ENCODE measurements at places on chromosomes 13 and 19.

DNA sequence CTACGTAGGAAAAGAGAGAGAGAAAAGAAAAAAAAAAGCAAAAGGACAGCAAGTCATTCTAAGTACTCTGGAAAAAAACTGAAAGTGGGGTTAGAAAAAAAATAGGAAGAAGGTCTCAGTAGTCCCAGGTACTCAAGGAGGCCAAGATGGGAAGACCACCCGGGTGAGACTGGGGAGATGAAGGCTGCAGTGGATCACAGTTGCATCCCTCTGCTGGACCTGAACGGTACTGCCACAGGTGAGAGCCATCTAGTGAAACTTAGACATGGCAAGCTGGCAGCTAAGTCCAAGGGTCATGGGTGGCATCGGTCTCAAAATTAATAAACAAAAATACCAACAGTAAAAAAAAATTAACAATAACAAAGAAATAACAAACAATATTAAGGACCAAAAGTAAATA is 41.0 kb upstream of the ZNF91 start:
- no peak for DNase-seq

DNA sequence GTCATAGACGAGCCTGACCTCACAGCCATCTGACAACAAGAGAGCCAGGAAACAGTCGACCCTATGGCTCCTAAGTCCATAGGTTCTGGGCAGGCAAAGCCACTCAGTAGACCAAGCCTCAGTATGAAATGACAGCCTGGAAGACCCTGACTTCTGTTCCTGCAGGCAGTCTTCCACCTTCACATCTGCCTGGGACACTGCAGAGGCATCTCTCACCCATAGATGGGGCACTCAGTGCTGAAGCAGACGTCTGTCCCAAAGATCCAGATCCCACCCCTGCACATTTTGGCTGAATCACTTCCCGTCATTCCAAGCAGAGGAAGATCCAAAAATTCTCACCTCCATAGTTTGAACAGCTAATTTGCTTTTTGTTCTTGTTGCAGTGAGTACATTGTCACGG is 139.3 kb upstream of the ZNF507 start:
- no peak for DNase-seq

- DNase-seq: no peak
Measured at GRCh38 chr19:13978351-13979243, 26.3 kb downstream of the DCAF15 start.

DNA sequence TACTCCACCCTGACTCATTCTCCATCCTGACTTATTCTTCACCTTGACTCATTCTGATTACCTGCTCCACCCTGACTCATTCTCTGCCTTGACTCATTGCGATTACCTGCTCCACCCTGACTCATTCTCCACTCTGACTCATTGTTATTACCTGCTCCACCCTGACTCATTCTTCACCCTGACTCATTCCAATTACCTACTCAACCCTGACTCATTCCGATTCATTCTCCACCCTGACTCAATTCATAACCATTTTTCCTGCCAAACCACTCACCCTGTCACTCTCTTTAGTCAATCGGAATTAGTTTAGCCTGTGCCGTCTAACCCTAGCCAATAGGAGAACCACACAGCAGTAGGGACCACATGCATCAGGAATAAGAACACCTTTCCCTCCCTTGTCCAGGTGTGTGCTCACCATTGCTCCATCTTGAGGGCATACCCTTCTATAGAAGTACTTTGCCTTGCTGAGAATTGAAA is 1227.4 kb upstream of the PCDH20 start:
- no peak for DNase-seq

DNA sequence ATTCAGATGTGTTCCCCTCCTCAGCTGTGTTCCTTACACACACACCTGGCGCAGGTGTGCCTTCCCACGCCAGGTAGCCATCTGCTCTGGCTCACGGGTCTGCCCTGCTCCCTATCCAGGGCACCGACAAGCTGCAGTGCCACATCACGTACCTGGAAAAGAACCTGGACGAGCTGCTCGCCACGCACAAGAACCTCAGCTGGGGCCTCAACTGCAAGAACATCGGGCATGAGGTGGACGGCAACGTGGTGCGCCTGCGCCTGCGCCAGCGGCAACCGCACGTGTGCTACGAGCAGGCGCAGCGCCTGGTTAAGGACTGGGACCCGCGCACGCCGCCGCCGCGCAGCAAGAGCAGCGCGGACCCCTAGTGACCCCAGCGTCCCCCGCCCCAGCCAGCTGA is 26.5 kb upstream of the CASP14 start:
- no peak for DNase-seq

- no peak for DNase-seq
Measured at GRCh38 chr13:45966715-45967114, 85.8 kb downstream of the ZC3H13 start.

- no peak for DNase-seq
Measured at GRCh38 chr13:102504002-102504401, 92.8 kb upstream of the TPP2 start.

- no peak for DNase-seq
Measured at GRCh38 chr19:8416796-8417195, 3.7 kb downstream of the MARCHF2 start.

GRCh38 chr13:56314765-56315164 is 826.0 kb upstream of the PRR20A start:
- DNase-seq: no peak

- no peak for DNase-seq
Measured at GRCh38 chr13:71751073-71751472, 115.9 kb downstream of the DACH1 start.

- DNase-seq: no peak
Measured at GRCh38 chr13:111486331-111486730, 165.9 kb downstream of the TEX29 start.

- DNase-seq: no peak
Measured at GRCh38 chr19:13150931-13151604, 857 bp downstream of the IER2 start.

DNA sequence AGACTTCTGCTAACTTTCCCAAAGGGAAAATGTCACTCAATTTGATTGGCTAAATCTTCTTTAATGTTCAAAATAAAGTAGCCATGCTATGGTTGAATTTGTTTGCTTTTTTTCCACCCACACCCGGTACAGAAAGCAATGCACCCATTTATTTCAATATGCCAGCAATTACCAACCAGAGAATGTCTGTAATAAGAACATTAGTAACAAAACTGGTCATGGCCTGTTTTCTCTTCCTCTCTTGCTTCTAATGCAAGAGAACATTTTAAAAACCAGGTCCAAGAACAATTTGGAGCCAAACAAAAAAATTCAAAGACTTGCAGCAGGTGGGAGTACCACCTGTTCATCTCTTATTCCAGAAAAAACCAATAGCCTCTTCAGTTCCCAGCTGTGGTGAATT is 1108.8 kb upstream of the PCDH20 start:
- DNase-seq: no peak

DNA sequence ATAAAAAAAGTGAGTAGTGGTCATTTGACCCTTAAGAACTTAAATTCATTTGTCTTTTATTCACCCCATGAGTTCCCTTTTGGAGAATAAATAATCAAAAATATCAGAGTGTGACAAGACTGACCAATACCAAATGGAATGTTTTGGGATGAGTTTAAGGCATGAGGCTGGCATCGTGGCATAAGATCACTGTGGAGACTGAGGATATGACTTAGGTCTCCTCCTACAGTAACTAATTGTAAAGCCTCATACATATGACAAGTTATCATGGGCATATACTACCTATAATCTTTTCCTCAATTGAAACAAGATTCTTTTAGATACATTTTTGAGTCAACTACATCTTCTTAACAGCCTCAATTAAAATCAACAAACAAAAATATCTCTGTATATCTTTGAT is 782.0 kb downstream of the SLITRK1 start:
- no peak for DNase-seq

- no peak for DNase-seq
Measured at GRCh38 chr13:55783841-55784240, 1356.9 kb upstream of the PRR20A start.

- no peak for DNase-seq
Measured at GRCh38 chr13:29511980-29512379, 83.5 kb downstream of the SLC7A1 start.

DNA sequence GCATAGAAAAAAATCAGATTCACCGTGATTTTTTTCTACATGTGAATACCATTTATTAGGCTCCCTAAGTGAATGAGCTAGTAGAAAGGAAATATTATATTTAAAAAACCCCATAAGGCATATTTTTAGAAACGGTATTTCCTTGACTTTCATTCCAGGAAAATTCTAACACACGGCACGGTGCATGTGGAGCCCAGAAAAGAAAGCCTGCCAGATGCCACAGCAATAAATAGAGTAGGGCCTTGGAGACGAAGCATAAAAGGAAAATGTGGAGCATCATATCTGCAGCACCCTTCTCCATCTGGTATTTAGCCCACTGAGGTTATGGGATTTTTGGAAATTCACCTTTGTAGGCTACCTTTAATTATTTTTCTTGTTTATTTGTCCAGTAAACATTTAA is 314.4 kb downstream of the ENOX1 start:
- DNase-seq: no peak

- DNase-seq: no peak
Measured at GRCh38 chr19:19448238-19448544, 42.7 kb downstream of the GATAD2A start.

- DNase-seq: no peak
Measured at GRCh38 chr19:15740785-15741184, 3.0 kb downstream of the OR10H3 start.

DNA sequence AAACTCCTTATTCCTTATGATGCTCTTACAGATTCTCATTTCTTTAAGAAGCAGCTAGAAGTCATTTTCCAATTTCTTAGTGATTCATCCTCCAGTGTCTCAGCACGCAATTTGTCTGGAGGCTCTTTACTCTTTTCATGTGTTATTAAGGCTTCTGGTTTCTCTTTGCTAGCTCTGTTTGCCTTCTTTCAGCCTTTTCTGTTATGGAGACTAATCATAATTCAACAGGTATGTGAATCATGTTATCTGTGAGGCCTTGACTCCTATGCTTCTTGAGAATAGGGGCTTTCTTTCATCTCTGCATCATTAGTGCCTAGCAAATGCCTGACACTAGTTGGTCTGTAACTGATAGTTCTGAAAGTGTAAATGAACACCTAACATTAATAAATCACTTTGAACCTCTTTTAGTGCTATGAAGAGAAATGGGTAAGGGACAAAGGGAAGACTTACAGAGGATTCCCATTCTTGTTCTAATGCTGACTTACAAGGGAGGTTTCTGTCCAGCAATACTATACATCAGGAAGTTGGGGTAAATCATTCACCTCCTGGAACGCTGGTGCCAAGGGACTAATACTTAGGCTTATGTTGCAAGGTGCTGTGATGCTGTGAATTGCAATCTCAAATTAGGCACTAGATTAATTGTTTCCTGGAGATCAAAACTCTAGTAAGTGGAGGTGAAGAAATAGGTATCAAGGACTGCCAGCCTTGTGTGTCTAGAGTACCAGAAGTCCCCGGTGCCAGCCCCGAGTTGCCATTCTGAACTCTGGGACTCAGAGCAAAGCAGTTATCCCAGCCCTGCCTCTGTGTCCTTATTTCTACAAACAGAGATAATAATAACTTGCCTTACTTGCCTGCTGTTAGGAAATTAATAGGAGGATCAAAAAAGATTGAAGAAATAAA is 265.6 kb downstream of the DCLK1 start:
- DNase-seq: no peak

- DNase-seq: no peak
Measured at GRCh38 chr19:29076161-29076560, 136.8 kb downstream of the UQCRFS1 start.

DNA sequence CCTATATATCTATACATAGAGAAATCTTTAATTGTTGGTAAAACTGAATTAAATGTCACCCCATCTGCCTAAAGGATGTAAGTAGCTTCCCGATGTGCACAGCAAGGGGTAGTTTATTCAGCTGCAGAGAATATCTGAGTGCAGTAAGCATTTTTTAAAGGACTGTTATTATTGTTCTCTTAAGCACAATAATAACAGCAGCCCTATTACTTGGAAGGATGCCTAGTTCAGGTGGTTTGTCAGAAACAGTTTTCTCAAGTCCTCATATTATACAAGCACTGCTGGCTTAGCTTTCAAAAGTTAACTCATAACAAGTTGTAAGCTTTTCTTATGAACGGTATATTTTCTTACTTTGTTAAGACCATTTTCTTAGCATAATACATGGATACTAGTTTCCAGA is 142.6 kb downstream of the CRYL1 start:
- no peak for DNase-seq

GRCh38 chr13:41554180-41554579 is 96.8 kb downstream of the RGCC start:
- no peak for DNase-seq

- no peak for DNase-seq
Measured at GRCh38 chr13:34405410-34406181, 536.5 kb upstream of the NBEA start.

DNA sequence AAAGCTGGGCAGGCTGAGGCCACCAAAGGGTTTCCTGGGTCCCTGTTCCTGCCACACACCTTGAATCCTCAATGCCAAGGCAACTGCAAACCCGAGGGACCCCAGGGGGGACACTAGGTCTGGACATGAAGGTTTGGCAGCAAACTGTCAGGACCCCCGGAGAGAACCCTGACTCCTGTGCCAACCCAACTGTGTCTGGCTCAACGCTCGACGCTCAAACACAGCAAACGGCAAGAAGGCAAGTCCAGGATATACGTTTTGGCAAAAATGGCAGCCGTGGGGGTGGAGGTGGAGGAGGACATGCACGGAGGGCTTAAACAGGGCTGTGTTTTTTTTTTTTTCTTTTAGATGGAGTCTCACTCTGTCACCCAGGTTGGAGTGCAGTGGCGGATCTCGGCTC is 73.0 kb downstream of the GADD45B start:
- DNase-seq: no peak

GRCh38 chr13:104895521-104895920 is 1639.9 kb downstream of the EFNB2 start:
- DNase-seq: no peak

DNA sequence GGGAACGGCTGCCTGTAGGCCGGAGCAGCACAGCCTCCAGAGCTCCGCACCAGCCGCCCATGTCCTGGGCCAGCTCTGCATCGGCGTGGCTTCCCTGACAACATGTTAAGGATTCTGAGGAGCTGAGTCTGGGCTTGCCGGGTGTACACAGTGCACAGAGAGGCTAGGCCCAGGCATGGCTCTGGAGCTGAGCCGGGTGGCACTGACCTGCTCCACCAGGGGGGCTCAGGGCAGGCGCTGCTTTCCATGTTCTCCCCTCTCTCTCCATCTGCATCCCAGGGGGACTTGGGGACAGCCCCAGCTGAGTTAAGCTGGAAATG is 31.6 kb downstream of the AP1M1 start:
- DNase-seq: no peak

DNA sequence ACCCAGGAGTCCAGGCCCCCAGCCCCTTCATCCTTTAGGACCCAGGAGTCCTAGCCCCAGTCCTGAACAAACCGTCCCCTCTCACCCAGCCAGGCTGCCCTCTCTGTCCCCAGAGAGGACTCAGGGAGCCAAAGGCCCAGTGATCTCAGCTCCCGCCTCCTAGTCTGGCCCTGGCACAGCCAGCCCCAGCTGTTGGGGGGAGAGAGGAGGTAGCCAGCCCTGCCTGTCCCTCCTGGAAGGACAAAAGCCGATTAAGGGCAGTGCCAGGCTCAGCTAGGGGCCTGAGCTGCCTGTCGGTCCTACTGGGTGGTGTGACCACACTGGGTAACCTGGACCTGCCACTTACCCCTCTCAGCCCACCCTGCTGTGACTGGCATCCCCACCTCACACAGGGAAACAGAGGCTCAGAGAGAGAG is 14.5 kb downstream of the LIPE start:
- no peak for DNase-seq

GRCh38 chr13:46281779-46282178 is 70.1 kb downstream of the LRRC63 start:
- DNase-seq: no peak

GRCh38 chr13:43269037-43269481 is 245.7 kb downstream of the DNAJC15 start:
- peak; percentile 92 for DNase-seq

All from BJ (cell line).